ENCODE measurements at places on chromosomes 5 and 9.

- DNase-seq: no peak
Observed at GRCh38 chr5:9987101-9987500, 262.6 kb downstream of the ATPSCKMT start.

- no peak for DNase-seq
Observed at GRCh38 chr5:54049144-54049543, 261.2 kb downstream of the ARL15 start.

- DNase-seq: no peak
Observed at GRCh38 chr5:142749321-142749720, 20.9 kb upstream of the ARHGAP26 start.

DNA sequence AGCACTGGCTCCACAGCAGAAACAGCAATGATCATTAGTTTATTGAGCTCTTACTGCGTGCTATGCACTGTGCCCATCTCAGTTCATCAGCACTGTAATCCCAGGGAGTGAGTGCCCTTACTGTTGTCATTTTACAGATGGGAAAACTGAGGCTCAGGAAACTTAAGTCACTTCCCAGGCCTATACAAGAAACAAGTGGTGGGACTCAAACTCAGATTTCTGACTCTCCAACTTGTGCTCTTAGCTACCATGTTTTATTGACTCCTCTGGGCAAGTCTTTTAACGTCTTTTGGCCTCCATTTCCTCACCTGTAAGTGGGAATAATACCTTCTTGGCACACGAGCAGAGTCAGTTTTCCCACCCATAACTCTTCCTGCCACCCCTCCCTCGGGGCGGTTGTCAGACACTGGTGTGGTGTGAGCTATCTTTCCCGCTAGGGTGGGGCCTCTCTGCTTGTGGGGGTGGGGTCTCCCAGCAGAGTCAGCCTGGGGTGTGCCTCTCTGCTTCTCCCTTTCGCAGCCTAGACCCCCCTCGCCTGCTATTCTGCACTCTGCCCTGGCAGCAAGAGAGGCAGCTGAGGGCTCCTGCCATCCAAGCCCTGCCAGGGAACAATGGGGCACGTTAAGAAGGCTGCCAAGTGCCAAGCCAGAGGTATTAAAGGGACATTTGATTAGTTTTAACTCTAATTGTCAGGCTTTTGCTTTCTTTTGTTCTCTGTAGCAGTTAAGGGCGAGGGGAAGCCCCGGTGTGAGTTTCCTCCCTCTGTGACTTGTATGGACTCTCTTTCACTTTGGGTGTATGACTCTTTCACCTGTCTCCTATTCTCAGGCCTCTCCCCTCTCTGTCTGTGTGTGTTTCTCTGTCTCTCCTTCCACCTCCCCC lies 12.1 kb downstream of the GALNT10 start:
- no peak for DNase-seq

- DNase-seq: no peak
Observed at GRCh38 chr9:91428436-91428835, 4.8 kb upstream of the NFIL3 start.

GRCh38 chr5:40678460-40679147 lies 1.1 kb upstream of the PTGER4 start:
- no peak for DNase-seq

- no peak for DNase-seq
Observed at GRCh38 chr9:136597141-136597885, 51.5 kb upstream of the NOTCH1 start.

GRCh38 chr5:24135536-24135935 lies 509.2 kb downstream of the CDH10 start:
- DNase-seq: no peak

- no peak for DNase-seq
Observed at GRCh38 chr9:22201256-22201655, 192.2 kb upstream of the CDKN2B start.

DNA sequence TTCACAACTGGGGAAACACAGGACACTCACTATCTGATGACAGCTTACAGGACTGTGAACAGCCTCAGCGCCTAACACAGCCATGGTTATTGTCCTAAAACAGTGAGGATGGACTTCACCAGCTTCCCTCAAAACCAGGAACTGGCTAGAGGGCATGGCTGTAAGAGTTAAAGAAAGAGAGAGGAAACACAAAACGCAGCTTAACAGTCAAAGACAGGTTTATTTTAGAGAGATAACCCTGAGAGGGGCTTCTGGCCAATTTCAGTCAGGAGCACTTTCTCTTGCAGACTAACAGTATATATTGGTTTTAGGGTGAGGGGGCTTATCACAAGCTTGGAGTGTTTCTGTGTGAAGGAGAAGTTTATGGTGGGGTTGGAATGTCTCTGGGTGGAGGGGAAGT lies 35.7 kb upstream of the RANBP17 start:
- DNase-seq: no peak

GRCh38 chr5:42377496-42377895 lies 45.7 kb upstream of the GHR start:
- DNase-seq: no peak

GRCh38 chr5:178335302-178336030 lies 102.9 kb upstream of the PHYKPL start:
- DNase-seq: no peak

GRCh38 chr9:86347991-86348390 lies 6.2 kb downstream of the TUT7 start:
- DNase-seq: no peak

DNA sequence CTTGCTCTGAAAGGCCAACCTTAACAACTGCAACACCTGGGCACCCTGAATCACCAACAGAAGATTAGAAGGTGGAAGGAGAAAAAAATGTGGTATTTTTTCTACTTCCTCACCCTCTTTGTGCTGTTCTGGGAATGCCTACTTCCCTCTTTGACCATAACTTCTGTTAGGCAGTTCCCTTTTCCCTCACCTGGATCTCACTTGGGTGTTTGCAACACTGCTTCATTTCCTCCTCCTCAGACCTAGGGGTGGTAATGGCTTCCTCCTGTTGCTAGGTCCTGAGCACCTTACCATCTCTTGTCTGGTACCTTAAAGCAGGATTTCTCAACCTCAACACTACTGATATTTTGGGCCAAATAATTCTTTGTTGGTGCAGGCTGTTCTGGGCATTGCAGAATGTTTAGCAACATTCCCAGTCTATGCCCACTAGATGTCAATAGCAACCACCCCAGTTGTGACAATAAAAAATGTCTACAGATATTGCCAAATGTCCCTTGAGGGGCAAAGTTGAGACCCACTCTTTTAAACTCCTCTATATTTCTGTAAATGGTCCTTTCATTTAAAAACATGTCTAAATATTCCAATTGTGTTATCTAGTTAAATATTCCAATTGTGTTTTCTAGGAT lies 300.0 kb upstream of the VLDLR start:
- no peak for DNase-seq

DNA sequence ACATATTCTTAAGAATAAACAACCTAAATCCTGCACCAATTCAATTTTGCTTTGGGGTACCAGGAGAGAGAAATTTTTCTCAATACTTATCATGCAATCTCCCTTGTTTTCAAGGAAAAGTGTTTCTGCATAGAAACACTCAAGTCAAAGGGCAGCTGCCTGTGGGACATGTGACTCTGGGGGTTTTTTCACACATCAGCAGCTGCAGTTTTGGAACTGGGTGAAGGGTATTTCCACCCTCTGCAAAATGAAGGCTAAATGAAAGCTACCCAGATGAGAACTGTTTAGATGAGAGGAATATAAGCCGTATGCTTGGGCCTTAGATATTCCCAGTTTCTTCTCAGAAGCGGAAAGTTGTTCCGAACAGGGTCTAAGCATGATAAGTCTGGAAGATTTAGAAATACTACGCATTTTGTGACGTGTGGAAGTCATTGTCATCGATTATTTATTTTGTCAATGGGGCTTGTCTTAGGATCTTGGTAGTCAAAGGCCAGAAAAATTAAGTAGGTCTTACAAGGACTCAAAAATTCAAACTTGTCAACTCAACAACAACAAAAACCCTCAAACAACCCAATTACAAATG lies 64.3 kb upstream of the BOD1 start:
- DNase-seq: no peak

DNA sequence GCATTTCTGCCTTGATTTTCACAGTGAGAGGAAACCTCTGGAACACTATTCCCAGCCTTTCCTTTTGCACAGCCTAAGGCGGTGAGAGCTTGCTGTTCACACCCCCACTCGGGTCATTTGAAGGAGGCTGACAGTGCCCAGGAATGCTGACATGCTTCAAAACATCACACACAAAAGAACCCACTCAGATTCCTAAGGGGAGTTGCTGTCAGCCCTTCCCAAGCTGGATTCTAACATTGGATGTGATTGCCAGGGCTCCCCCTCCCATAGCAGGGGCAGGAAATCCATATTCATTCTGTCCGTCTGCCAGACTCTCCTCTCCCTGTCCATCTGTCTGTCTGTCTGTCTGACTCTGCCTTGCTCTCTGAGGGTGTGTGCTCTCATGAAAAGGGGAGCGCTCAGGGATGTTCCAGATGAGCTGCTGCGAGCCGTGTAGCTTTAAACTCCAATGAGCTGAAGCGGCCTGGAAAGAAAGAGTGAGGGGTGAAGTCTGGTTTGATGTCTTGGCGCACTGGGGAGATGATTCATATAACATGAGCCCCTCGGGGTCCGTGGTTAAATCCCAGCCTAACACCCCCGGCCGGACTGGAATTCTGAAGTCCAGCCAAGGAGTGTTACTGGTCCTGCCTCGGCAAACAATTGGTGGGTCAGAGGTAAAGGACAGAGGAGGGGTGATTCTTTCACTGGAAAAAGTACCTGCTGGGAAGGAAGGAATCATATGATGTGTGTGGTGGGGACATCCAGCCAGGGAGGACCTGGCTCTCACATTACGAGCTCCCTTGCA lies 517.0 kb downstream of the CCDC171 start:
- no peak for DNase-seq

- DNase-seq: no peak
Observed at GRCh38 chr5:176545388-176545736, 3.8 kb upstream of the CDHR2 start.

- no peak for DNase-seq
Observed at GRCh38 chr9:2933165-2934095, 89.5 kb upstream of the PUM3 start.

- no peak for DNase-seq
Observed at GRCh38 chr5:66144834-66145390, 812 bp downstream of the SREK1 start.

DNA sequence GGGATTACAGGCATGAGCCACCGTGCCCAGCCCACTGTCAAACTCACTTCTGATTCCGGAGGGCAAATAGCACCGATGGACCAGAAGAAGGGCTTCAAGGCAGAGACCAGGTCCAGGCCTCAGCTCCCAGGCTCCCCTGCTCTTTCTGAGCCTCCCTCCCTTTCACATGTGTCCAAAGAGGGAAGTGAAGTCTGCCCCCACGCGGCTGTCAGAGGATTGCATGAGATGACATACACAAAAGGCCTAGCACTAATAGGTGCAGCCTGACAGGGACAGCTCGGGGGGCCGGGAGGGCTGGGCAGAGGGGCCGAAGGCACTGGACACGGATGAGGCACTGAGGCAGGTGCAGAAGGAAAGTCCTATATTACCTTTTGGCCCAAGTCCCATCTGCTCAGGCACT lies 16.1 kb downstream of the FBP1 start:
- DNase-seq: no peak

DNA sequence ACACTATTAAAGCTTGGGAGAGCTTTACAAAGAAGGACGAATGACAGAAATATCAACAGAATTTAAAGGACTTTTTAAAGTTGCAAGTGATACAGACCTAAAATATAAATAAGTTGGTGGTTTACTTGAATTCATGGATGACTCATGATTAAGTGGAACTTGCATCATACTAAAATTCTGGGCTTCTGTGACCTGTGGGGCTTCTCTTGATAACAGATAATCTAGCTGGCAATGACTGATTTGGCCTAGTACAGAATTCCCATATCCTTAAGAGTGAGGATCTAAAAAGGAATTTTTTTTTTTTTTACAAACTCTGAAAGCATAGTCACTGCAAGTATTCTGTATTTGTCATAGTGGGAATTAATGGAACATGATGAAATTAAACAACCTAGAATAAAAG lies 543.7 kb upstream of the SGCD start:
- DNase-seq: no peak

DNA sequence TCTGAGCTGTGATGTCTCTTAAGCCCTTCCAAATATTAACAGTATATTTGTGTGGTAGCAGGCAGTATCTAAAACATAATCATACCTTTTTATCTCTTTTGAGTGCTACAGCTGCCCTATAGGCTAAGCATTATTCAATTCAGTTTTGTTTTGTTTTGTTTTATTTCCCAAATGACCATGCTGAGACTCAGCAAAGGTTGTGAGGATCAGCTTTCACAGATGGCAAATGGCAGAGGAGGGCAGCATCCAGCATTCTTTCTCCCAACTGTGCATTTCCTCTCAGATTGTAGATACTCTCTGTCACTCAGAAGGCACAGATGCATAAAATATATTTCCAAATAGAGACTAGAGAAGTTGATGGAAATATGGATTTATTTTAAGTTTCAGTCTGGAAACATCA lies 90.7 kb downstream of the DAPK1 start:
- no peak for DNase-seq

- DNase-seq: no peak
Observed at GRCh38 chr5:121503111-121503840, 348.4 kb upstream of the FTMT start.

DNA sequence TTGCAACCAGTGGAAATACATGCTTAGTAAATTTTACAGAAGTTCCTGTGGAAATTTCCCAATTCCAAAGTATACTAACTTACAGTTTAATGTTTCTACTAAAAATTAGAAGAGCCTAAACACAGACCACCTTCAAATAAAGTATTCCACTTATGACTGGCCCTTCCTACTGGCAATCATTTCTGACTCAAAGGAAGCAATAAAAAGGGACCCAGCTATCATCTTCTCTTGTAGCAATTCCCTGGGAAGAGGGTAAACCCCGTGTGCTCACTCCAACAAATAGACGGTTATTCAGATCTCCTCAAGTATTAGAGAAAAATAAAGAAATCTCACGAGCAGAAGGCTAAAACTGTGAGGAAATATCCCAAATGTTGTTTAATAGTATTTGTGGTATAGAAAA lies 43.3 kb downstream of the GOLPH3 start:
- no peak for DNase-seq
